ENCODE measurements at places on chromosomes 7 and 10.
A peak's percentile ranks its signal among the peaks of the same experiment; 100 is the strongest.

GRCh38 chr7:3250725-3251124, 50.3 kb upstream of the SDK1 start:
- DNase-seq = no peak

DNA sequence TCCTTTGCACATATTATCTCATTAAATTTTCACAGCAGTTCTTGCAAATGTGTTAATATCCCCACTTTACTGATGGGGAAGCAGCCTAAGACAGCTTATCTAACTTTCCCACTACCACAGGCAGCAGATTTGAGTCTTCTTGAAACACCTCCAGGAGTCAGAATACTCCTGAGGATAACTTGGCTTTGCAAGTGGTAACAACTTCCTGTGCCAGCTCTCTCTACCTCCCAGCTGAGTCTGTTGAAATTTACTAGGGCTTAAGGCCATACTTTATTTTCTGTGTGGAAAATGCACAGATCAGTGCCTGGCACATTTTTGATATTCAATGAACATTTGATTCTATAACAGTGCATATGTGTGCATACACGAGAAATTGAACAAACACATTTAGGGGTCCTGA, 136.1 kb upstream of the COBL start:
- DNase-seq = no peak

DNA sequence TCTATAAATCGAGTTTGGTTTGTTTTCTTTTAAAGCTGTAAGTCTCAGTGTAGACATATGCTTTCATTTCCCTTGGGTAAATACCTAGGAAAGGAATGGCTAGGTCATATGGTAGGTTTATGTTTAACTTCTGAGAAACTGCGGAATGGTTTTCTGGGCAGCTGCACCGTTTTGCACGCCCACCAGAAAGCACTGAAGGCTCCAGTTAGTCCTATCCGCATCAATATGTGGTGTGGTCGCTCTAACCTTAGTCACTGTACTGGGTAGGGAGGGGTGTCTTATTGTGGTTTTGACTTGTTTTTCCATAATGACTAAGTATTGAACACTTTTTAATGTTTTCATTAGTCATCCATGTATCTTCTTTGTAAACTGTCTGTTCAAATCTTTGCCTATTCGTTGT, 279.5 kb upstream of the AKR1E2 start:
- DNase-seq = peak; percentile 41

GRCh38 chr7:26370011-26370410, 78.3 kb downstream of the SNX10 start:
- no peak for DNase-seq

- DNase-seq = no peak
These were observed 53.5 kb upstream of the MET start for GRCh38 chr7:116618338-116619128.

DNA sequence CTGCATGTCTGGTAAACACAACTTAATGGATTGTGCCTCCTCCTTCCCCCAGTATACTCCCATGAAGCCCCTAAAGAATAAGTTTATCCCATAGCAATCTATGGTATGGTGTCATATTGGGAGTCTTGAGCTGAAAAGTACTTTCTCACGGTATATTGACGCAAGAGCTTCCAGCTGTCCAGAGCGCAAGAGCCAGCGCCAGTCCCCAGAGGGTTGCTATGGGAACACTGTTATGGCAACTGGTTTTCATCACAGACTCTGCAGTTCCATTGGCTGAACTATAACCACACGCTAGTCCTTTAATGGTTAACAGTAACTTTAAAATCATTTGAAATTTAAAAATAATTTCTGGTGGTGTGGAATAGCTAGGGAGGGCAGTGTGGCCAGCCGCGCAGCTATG, 46.9 kb downstream of the PRPF18 start:
- peak; percentile 5 for DNase-seq

DNA sequence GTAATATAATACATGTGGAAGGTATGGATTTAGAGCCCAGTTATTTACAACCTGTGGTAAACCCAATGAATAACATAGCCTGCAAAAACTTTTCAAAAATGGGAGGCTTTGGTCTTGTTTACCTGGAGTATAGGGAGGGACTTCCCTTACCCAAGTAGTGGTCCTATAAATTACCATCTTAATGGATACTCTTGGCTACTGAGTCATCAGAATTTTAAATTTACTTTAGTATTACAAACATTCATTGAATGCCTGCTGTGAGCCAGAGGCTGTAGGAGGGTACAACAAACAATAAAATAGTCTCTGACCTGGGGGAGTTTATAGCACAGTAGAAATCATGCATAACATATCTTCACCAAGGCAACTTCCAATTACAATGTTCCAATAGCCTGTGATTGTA, 365.1 kb downstream of the BBS9 start:
- DNase-seq = peak; percentile 7

- DNase-seq = no peak
These were observed 150.9 kb downstream of the RGS10 start for GRCh38 chr10:119391440-119392251.

- no peak for DNase-seq
These were observed 219.6 kb downstream of the CACNB2 start for GRCh38 chr10:18359812-18360211.

DNA sequence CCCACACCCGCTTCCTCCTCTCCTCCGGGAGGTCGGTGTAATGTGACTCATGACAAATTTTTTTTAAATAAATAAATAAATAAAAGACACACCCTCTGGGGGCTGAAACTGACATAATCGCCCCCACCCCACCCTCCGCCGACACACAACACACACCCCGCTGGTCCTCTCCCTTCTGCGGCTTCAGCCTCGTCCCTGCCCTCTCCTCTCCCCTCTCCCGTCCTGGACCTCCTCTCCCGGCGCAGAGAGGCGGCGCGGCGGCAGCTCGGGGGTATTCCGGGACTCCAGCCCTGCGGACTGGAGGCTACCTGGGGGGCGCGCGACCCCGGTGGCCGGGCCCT, 686 bp downstream of the ABI1 start:
- peak; percentile 71 for DNase-seq

DNA sequence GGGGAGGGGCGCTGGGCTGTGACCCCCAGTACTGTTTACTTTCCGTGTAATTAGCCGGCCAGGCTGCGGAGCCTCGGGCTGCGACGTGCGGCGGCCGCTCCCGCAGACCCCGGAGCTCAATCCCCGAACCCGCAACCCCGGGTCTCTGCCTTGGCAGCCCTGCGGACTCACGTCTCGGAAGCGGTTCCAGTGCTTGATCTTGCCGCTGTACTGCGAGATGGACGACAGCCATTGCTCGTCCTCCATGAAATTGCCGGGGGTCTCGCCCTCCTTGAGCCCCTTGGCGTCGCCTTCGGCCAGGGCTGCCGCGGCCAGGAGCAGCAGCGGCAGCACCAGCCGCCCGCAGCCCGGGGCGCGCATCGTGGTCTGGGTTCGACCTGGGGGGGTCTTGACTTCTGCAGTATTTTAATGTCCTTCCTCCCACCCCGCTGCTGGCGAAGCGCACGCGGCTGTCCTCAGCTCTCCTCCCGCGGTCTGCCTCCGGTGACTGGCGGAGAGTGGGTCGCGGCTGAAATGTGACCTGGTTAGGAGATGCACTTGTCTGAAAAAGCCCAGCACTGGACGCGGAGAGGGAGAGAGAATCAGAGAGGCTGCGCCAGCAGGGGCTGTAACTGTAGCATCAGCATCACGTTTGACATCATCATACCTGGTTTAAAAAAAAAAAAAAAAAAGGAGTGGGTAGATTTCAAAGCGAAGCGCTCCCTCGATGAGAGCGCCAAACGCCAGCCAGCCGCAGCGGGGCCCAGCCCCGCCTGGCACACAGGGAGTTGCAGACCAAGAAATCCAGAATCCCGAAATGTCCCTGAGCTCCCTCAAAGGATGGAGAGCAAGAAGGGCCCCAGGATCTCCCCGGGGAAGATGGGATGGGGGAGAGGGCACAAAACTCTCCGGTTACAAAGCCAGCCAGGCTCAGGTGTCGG, at the start of gene SPOCK2:
SPOCK2 (minus strand) TSS at position 583 of the 920 bp plus-strand sequence; CDS start at position 360, 223 bp downstream.
- DNase-seq = no peak

GRCh38 chr10:30354669-30355068, 5.6 kb upstream of the MTPAP start:
- DNase-seq = no peak

DNA sequence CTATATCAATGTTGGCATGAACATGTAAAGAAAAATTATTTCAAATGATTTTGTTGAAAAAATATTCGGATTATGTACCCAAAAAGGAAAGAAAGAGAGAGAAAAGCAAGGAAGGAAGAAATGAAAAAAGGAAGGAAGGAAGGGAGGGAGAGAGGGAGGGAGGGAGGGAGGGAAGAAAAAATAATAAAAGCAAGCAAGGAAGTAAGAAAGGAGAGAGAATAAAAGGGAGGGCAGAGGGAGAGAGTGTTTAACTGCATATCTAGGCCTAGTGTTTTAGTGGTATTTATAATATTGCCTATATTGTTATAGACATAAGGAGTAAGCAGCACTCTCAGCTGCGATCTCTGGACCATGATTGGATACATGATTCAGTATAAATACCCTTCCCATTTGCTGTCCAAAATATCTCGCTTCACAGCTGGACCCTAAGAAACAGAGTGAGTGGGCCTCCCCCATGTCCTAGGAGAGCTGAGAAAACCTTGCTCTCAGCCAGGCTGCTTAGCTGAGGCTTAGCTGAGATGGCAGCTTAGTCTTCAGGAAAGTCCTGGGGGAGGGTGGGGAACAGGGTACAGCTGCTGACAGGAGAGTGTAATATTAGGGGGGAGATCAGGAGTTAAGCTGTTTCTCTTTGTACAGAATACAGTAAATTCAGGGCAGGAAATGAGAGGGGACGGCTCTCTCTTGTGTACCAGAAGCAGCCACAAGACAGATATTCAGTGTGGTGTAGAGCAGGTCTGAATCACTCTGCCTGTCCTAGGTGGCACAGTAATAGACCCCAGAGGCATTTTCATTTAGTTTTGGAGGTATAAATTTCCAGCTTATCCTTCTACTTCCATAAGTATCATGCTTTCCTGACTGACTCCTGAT, 66.8 kb upstream of the TARP start:
- DNase-seq = no peak
